ENCODE measurements at places on chromosomes 4 and X.
A peak's percentile ranks its signal among the peaks of the same experiment; 100 is the strongest.

- no peak for DNase-seq
These were observed 1604.6 kb downstream of the PCDH18 start for GRCh38 chr4:135927651-135928050.

GRCh38 chrX:150236327-150236726 lies 126.8 kb upstream of the MAMLD1 start:
- DNase-seq, result no peak

DNA sequence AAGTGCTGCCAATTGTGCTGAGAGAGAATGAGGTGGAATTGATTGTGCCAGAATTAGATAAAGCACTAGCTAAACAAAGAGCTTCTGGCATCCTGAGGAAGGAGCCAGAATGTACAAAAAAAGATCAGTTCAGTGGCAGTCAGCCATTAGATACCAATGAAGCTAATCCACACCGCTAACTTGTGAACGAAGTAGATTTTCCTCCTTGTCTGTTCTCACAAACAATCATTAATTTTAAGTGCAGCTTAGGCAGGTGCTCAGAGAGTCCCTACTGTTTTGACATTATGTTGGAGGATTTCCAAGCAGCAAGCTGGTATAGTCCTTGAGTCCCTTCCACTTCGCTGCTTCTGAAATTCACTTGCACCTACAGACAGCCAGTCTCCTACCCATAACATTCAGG lies 617.4 kb downstream of the CENPC start:
- no peak for DNase-seq

- no peak for DNase-seq
These were observed 23.4 kb upstream of the STBD1 start for GRCh38 chr4:76282941-76283689.

DNA sequence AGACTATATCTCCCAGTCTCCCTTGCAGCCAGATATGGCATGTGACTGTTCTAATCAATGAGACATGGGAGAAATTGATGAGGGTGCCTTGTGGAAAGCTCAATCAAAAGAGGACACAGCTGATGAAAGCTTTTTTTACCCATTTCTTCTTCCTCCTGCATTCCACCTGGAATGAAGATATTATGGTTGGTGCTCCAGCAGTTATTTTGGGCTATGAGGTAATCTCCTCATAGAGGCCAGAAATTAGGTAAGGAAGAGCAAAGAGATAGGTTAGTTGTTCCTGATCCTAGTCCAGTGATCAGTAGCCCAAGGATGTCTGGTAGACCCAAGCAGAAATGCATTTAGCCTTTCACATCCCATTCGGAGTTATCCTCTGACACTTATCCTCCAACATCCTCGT lies 16.8 kb upstream of the KIAA0232 start:
- DNase-seq, result no peak

- no peak for DNase-seq
These were observed 28.0 kb upstream of the ZNF280C start for GRCh38 chrX:130296743-130297142.

GRCh38 chr4:158046345-158046744 lies 126.5 kb downstream of the GASK1B start:
- DNase-seq, result no peak

DNA sequence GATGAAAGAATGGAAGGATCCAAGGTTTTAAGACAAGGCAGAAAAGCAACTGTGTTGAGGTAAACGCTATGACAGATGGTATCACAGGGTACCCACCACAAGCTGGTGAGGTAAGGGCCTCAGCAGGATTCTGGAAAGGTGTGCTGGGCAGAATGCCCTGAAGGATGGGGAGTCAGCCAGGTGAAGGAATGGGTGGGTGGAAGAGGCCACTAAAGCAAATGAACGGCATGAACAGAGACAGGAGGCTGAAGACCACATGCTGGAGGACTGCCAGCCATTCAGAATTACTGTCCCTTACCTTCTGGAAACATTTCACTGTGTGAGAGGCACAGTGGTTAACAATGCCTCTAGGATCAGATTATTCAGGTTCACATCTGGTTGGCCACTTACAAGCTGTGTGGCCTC lies 23.6 kb downstream of the GPRIN3 start:
- DNase-seq, result no peak

GRCh38 chr4:81032771-81033684 lies 2.5 kb downstream of the BMP3 start:
- DNase-seq, result no peak

DNA sequence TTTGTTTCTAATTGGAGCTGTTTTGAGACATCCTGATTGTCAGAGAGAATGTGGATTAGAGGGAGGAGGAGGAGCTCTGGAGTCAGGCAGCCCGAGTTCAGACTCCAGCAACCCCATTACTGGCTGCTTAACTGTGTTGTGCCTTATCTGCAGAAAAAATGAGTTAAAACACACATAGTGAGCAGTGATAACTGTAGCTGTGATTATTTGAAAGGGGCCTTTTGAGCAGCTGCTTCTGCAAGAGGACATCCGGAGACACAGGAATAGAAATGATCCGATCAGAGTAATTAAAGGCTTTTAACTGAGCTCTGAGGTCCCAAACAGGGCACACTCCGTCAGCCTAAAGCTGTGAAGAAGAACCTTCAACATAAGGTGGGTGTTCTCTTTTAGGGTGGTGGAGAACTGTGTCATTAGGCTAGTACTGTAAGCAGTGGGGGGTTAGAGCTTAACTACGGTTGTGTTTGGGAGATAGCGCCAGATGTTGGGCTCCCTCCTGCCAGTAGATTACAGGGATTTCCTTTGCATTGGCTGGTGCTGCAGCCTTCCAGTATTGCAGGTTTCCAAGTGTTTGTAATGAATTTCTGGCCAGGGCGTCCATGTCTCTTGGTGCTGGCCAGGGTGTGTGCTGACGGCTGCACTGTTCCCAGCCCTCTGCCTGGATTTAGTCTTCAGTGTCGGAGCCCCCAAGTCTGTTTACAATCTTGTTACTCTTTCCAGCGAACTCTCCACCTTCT lies 24.3 kb downstream of the ADD1 start:
- no peak for DNase-seq

DNA sequence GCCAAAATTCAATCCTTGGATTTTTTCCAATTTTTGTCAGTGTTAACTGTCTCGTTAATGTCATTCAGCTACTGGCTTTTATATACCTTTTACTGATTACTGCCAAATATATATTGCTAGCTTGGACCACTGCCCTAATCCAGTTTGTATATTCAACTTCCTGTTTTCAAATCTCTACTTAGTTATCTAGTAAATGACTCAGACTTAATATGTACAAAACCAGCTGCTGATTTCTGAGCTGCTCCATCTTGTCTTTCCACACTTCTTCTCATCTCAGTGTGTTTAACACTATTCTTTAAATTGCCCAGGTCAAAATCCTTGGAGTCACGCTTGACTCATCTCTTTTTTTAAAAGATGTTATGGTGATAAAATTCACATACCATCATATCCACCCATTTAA lies 1196.7 kb downstream of the RAPGEF2 start:
- no peak for DNase-seq

DNA sequence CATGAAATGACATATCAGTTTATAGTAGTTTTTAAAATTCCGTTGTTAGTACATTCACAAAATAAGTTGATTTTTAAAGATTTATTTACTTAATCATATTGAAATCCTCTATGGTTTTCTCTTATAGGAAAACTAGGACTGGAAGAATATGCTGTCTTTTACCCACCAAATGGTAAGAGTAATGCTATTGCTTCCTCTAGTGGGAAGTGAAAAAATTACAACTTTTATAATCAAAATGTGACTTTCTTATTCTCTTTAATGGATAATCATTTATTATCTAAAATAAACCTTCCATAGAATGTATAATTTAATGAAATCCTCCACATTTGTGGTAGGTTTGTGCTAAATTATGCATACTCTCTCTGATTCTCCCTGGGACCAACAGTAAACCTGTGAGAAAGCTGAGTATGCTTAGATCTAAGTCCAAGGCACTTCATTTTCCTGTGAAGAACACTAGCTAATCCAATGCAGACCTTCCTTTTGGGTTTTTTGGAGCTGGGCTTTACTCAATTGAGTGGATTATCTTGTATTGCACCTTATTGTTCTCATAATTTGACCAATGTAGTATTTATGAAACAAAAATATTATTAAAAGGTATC lies 136.2 kb downstream of the TBC1D19 start:
- peak; percentile 64 for DNase-seq

GRCh38 chr4:109735566-109736365 lies 5.9 kb upstream of the PLA2G12A start:
- no peak for DNase-seq

DNA sequence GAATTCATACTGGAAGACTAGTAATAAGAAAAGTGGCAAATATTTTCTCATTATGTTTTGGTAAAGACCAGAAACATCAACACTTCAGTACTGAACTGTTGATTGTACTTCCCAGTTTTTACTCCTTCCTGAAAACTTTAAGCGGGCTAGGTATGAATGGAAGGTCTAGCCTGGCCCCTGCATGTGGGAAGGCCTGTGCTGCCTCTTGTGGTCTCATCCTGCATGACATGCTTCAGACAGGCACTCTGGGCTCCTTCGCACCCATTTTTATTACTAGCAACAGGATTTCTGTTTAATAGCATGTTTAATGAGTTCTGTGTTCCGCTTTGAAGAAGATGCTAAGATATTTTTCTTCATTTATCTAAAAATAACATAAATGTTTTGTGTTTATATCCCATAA lies 279.1 kb downstream of the ANK2 start:
- no peak for DNase-seq

DNA sequence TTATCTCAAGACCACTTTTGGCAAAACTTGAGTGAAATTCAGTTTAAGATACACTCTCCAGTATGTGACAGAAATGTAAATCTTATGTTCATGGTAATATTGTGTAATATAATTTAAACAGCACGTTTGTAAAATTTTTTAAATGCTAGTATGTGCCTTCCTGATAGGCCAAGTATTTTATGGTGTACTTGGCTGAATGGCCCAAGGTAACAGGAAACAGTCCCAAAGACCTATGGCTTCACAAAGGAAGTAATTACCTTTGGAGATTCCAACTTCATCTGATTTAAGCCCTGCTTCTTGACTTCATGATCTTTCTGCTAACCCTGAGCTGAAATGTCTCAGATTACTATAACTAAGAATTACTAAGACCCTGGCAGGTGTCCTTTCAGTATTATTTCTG lies 20.3 kb downstream of the TEC start:
- no peak for DNase-seq

- no peak for DNase-seq
These were observed 464.9 kb upstream of the NWD2 start for GRCh38 chr4:36779601-36780000.

DNA sequence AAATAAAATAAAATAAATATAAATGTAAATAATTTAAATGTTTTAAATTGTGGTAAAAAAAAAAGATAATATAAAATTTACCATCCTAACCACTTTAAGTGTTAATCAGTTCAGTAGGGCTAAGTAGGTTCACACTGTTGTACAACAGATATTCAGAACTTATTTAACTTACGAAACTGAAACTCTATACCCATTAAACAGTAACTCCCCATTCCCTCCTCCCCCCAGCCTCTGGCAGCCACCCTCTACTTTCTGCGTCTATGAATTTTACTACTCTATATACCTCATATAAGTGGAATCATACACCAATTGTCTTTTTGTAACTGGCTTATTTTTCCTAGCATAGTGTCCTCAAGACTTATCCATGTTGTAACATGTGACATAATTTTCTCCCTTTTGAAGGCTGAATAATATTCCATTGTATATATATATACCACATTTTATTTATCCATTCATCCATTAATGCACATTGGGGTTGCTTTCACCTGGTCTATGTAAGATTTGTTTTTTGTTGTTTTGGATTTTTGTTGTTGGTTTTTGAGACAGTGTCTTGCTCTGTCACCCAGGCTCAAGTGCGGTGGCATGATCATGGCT lies 32.5 kb upstream of the ELF2 start:
- no peak for DNase-seq

GRCh38 chr4:168643796-168644159 lies 146.9 kb downstream of the PALLD start:
- DNase-seq, result no peak

DNA sequence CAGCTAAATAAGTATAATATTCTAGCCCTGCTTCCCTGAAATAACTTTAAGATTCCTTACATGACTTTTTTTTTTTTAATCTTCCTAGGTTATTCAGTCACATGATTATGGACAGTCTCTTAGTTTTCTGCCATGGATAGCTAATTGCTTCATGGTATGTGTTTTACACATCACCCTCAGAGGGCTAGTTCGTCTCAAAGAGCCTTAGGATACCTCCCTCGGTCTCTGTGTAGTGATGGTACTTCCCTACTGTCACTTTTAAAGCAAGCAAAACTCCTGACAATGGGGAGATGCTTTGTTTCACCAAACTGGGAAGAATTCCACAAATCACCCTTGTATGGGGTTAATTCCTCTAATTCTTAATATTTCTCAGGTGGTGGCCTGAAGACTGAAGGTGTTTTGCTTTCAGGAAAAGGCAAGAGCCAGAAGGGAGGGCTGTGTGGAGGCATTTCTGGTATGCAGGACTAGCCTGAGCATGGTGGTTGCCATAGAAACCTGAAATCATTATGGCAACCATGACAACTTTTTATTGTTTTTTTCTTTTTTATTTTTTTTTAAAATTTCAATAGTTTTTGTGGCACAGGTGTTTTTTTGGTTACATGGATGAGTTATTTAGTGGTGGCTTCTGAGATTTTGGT lies 70.4 kb downstream of the BEX3 start:
- DNase-seq, result no peak

DNA sequence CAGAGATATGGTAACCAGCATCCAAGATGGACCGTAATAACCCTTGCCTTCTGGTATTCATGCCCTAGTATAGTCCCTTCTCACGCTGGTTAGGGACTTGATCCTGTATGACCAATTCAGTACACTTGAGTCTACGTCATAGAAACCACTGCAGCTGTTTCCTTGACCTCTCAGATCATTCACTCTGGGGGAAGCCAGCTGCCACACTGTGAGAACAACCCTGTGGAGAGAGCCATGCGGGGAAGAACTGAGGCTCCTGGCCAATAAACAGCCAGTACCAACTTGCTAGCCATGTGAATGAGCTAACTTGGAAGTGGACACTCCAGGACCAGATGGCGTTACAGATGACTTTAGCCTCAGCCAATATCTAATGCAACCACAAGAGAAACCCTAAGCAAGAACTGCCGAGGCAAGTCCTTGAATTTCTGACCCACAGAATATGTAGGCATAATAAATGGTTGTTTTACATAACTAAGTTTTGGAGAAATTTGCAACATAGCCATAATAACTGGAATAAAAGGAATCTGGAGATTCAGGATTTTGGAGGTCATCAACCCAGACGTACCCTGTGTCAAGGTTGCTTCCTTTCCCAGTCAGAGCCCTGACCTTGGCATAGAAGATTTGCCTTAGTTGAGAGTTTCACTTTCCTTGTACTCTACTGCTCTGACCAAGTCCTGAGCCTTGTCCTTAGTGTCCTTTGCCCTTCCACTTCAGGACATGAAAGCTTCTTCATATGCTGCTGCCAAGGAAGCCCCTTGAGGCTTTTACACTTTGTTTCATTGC lies 87.3 kb upstream of the ZNF81 start:
- DNase-seq, result peak; percentile 8

DNA sequence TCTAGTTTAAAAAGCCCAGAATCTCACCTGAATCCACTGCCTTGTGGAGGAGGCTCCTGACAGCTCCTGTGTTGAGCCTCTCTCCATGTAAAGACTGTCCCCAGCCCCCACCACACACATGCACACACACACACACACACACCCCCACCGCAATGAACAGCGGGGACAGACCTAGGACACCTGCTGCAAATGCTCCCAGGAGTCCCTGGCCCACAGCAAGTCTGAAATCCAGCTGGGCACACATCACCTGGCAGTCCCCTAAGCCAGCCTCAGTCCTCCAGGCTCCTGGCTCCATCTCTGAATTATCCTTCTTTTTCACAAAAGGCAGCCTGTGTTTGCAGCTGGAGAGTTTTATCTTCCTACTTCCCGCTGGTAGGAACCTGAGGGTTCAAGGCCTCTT lies 6.6 kb upstream of the FAM53A start:
- DNase-seq, result no peak

GRCh38 chrX:54530357-54530900 lies 410 bp downstream of the GNL3L start:
- peak; percentile 2 for DNase-seq
